ENCODE measurements at places on chromosomes 12 and 14.
A peak's percentile ranks its signal among the peaks of the same experiment; 100 is the strongest.

DNA sequence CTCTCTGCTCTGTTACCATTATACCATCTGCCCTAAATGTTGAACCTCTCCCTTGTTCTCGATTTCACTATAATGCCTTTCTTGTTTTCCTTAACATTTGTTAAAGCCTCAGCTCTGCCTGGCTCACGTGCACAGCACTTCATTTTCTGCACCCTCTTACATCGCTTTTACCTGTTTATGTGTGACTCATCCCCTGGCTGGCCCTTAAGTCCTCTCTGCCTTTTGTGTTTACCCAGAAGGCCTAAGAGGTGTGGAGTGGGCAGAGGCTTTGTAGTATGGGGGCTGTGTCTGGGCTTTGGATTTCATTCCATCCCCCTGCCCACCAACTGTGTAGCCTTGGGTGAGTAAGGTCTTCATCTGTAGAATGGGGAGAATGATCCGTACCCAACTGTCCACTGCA lies 36.5 kb downstream of the UBE3B start:
- DNase-seq: no peak

DNA sequence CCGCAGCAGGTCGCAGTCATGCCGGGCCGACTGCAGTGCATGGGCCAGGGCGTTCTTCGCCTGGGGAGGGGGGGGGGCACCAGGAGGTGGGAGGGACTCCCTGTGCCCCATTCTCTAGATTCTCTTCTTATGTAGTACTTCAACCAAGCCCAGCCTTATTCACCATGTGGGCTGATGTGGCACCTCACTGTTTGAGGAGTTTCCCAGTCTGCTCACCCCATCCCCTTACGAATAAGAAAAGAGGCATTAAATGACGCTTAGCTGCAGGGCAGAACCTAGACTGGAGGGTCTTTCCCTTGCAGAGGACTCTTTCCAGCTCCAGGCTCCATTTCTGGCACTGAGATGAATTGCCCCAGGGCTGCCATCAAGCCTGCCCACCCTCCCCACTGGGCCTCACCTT lies 12.2 kb downstream of the CMTM5 start:
- DNase-seq: no peak

DNA sequence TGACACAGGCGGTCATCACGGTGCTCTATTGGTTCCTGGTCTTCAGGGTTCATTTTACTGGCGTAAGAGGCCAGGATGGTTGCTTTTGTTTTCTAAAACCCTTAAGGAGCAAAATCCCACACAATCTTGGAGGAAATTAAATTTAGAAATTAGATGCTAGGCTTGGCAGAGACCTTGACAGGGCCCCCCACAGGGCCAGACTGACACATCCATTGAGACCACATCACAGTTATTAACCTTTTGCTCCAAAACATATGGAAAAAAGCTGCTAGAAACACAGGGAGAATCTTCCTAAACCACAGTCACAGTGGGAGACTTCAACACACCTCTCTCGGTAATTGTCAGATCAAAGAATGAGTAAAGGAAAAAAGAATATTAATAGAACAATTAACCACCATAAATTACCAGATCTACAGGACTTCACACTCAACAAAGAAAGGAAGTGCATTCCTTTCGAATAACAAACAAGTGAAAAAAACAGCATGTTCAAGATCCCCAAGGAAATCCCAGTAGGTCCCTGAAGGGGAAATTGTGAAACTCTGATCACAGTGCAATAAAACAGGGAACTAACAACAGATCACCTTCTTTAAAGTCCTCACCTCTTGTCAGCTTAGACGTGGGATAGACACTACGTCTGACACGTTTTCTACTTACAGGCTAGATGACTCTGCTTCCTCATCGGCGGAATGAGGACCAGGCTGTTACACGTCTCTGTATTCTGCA lies 40.2 kb upstream of the TMEM179 start:
- no peak for DNase-seq

- no peak for DNase-seq
Observed at GRCh38 chr12:130216031-130216430, 53.8 kb downstream of the FZD10 start.

GRCh38 chr14:46230540-46230939 lies 421.0 kb downstream of the RPL10L start:
- DNase-seq: no peak

DNA sequence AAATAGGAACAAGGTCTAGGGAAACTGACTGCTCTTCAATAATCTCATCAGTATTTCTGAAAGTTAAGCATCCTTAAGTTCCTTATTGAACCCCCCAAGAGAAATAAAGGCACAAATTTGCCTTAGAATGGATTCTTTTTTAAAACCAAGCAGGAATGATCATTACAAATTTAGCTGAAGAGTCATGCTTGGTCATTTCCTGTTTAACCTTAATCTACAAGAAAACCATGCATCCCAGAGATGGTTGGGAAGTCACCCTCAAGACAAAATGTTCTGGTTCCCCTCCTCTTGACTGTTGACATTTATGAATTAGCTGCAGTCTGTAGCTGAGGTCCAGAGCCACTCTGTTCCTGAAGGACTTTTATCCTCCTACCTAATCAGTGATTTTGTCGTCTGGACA lies 291.8 kb upstream of the G2E3 start:
- DNase-seq: no peak

- no peak for DNase-seq
Observed at GRCh38 chr12:11565752-11566151, 83.7 kb upstream of the ETV6 start.

- DNase-seq: no peak
Observed at GRCh38 chr14:36662258-36662542, 540 bp downstream of the PAX9 start.

DNA sequence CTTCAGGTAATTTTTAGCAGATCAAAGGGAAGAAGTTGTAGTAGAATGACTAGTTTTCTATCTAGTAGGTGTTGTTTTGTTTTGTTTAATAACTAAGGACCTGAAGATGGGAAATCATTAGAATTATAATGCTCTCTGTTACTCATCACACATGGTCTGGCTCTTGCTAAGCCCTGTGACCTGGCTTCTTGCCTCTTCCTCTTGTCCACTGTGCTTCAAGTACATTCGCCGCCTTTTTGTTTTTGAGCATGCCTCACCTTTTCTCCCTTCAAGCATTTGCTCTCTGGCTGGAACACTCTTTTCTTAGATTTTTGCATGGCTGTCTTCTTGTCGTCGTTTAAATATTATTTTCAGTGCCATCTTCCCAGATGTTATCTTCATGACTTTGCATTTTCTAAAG lies 47.7 kb downstream of the DAAM1 start:
- no peak for DNase-seq

GRCh38 chr12:110349096-110349495 lies 54.4 kb downstream of the ANAPC7 start:
- no peak for DNase-seq

GRCh38 chr12:125549171-125549570 lies 483.9 kb downstream of the AACS start:
- no peak for DNase-seq

- DNase-seq: peak; percentile 36
Observed at GRCh38 chr12:54935235-54935951, 49.2 kb downstream of the TESPA1 start.

GRCh38 chr14:104741803-104742251 lies 11.1 kb upstream of the SIVA1 start:
- DNase-seq: no peak
